ENCODE measurements at places on chromosomes 6 and 20.

DNA sequence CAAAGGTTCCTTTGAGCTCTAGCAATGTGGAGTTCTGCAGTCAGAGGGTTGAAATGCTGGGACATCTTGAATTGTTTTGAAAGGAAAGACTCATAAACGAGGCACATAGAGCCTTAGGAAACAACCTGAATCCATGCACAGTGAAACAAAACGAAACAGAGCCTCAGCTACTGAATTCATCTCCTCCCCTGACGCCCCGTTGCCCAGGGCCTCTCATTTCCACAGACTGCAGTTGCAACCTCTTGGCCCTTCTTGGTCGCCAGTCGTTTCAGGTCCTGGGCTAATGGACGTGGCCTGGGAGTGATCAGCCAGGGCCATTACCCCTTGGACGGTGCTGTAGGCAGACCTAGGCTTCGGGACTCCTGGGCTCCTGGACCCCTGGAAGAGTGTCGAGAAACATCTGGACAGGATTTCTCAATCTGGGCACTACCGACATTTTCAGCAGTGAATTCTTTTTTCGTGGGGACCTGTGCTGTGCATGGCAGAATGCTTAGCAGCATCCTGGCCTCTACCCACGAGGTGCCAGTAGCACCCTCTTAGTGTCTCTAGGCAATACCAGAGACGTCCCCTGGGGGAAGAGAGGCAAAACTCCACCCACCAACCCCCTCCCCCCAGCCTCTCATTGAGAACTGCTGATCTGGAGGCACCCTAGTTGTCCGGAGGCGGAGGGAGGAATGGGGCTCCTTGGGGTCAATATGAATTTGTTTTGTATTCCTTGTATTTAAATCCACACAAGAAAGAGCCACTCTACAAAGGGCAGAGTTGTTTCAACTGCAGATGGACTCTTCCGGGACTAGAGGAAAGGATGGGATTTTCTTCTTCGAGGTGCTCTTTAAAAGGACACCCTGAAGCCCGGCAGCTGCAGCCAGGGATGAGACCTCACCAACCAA lies 50.2 kb downstream of the TMEM242 start:
- no peak for DNase-seq

- DNase-seq = no peak
Measured at GRCh38 chr20:18314786-18315406, 26.6 kb downstream of the ZNF133 start.

DNA sequence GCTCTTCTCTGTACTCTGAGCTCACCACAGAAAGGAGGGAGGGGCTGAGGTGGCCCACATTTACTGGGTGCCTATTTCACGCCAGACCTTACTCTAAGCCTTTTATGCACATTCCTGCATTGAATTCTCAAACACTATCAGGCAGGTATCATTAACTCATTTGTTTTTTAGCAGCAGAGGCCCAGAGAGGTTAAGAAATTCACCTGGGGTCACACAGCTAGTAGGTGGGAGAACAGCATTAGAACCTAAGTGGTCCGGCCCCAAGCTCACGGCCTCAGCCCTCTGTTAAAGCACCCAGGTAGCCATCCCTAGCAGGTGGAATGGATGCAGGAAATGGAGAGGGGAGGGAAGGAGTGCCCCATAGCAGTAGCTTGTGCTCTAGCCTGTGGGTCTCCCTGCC lies 84.5 kb downstream of the GRM4 start:
- no peak for DNase-seq

- DNase-seq = no peak
Measured at GRCh38 chr6:33905071-33905609, 101.3 kb upstream of the MLN start.

DNA sequence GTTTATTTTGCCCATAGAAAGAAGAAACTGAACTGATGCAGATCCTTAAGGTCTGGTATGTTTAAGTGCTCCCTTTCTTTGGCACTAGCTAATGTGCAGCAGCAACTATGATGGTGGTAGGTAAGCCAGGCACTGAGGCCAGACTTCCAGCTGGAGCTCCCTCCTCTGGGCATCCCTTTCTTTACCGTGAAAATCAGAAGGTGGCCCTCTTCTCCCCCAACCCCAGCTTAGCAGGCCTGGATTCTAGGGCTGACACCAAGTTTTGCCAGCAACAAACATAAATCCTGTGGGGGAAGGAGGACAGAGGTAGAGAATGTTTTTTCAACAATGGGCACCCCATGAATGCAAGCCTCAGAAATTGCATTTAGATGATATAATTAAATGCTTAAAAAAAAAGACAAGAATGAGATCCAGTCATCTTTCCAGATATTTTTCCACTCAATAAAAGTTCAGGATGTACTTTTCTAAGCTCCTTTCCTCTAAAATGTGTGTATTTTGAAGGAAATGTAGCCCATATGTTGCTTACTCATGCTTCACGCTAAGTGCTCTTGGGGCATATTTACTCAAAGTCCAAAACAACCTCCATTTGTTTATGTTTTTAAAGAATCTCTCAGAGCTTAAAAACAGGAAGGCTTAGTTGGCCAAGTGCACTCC lies 123.9 kb upstream of the NXT1 start:
- DNase-seq = no peak

DNA sequence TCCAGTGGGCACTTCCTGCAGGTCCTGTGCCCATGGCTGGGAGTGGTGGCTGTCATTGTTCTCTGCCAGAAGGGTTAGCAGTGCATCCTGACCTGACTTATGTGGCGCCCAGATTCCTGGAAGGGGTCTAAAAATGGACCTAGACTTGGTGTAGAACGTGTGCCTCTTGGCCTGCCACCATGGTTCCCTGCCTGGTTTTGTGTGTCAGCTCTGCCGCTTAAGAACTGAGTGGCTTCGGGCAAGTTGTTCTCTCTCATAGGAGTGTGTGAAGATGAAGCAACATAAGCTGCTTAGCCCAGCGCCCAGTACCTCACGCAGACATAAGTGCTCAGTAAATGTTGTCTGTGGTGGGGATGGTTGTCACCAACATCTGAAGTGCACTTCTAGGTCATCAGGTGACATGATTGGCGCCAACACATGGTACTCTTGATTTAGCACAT lies 52.1 kb downstream of the PTPN1 start:
- DNase-seq = no peak
